ENCODE measurements at places on chromosomes 1 and 21. TPM values are rescaled to one million over a fixed set of nuclear protein-coding genes. Genes with fewer than 3 reads are reported as not detected.

The KDF1 gene
- not detected for total RNA-seq

The TAS1R1 gene
- total RNA-seq, result not detected

The OR14K1 gene
- total RNA-seq, result not detected

The SYT14 gene
- not detected for total RNA-seq

The CELA3B gene
- not detected for total RNA-seq

The SOX13 gene
- total RNA-seq, result 12.2 TPM

DNA sequence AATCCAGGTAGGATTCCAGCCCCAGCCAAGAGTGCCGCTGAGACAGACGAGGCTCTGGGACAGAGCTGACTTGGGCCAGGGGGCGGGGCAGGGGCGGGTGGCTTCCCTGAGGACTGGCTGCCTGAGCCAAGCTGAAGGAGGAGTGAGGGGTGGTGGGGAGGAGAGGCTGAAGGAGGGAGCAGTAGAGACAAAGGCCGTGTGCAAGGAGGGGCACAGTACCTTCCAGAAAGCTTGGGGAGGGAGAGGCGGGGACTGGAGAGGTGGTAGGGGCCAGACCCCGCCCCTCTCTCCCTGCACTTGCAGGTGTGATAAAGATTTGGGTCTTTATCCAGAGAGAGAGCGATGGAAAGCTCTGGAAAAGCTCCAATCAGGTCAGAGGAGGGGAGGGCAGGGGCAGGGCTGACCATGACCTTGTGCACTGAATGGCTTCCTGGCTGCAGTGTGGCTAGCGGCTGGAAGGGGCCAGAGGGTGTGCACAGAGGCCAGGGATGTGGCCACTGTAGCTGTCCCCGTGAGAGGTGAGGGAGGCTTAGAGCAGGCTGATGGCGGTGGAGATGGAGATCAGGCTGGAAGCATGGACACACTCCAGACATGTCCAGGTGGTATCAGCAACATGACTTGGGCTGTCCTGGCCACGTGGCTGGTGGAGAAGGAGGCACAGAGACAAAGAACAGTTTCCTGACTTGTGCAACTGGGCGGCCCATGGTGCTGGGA lies 6.7 kb upstream of the EPHA8 start:
- H3K4me3 ChIP-seq, result no peak overlapping the region
- no peak for DNase-seq
- peaks cover 35% of the 10 kb centered on the region for H3K27me3 ChIP-seq
- no peak overlapping the region for H3K27ac ChIP-seq

GRCh38 chr1:180611016-180611930 lies 20.5 kb upstream of the XPR1 start:
- no peak overlapping the region for H3K4me3 ChIP-seq
- H3K27me3 ChIP-seq, result no peaks in the 10 kb centered on the region
- H3K27ac ChIP-seq, result peak overlapping the region; percentile 74
- DNase-seq, result no peak
- H3K36me3 ChIP-seq, result no peaks in the 10 kb centered on the region

DNA sequence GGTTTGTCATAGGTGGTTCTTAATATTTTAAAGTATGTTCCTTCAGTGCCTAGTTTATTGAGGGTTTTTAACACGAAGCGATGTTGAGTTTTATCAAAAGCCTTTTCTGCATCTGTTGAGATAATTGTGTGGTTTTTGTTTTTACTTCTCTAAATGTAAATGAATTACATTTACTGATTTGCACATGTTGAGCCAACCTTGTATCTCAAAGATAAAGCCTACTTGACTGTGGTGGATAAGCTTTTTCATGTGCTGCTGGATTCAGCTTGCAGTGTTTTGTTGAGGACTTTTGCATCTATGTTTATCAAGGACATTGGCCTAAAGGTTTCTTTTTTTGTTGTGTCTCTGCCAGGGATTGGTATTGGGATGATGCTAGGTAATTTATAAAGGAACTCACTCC lies 142.5 kb downstream of the PRDM2 start:
- no peak overlapping the region for H3K4me3 ChIP-seq
- no peaks in the 10 kb centered on the region for H3K36me3 ChIP-seq
- H3K4me1 ChIP-seq, result no peaks in the 10 kb centered on the region
- no peak for DNase-seq

- no peaks in the 10 kb centered on the region for H3K4me1 ChIP-seq
- H3K36me3 ChIP-seq, result no peaks in the 10 kb centered on the region
- DNase-seq, result no peak
- no peak overlapping the region for H3K27ac ChIP-seq
- no peaks in the 10 kb centered on the region for H3K27me3 ChIP-seq
- no peak overlapping the region for H3K4me3 ChIP-seq
These were observed 110.1 kb upstream of the VAV3 start for GRCh38 chr1:108075055-108075454.

DNA sequence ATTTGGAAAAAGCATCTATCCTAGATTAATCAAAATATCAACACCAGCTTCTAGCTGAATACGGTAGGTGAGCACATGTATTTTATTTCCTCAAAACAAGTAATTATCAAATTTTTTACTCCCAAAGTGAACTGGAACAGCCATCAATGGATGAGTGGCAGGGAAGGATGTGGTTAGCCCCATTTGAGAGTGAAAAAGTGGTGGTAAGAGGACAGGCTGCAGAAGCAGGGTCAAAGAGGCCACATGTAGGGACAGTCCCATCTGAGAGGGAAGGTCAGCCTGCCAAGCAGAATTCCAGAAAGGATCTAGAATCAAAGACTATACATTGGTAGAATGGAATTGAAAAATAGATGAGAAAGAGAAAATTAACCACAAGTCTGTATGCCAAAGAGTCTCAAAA lies 163.8 kb downstream of the SMYD3 start:
- H3K27ac ChIP-seq, result no peak overlapping the region
- no peaks in the 10 kb centered on the region for H3K27me3 ChIP-seq
- H3K4me3 ChIP-seq, result no peak overlapping the region

DNA sequence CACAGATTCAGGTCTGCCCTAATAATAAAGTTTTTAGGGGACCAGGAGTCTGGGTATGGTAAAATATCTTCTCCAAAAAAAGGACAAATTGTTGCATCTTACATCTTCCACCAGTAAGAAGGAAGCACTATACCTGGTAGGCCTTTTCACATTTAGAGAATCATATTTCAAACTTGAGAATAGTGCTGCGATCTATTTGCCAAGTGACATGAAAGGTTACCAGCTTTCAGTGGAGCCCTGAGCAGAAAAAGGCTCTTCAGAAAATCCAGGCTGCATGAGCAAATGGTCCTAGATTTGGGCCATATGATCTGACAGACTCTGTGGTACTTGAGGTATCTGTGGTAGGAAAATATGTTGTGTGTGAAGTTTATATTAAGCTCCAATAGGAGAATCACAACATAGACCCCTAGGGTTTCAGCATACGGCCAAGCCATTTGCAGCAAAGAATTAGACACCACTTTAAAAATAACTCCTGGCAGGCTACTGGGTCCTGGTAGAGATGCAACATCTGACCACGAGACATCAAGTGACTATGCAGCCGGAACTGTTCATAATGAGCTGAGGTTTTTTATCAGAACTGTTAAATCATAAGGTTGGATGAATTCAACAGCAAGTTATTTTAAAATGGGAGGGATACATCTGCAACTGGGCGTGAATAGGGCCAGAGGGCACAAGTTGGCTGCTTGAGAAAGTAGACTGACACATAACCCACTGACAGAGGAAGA lies 38.6 kb upstream of the CCDC190 start:
- peak overlapping the region; percentile 61 for H3K27ac ChIP-seq
- no peaks in the 10 kb centered on the region for H3K36me3 ChIP-seq
- no peak for DNase-seq
- H3K4me1 ChIP-seq, result no peaks in the 10 kb centered on the region
